Right lobe of liver (tissue), 6 donors: ENCODE measurements at places on chromosomes 12 and 14. TPM values are rescaled to one million over a fixed set of nuclear protein-coding genes. Genes with fewer than 3 reads are reported as not detected.

Gene SP1
- total RNA-seq: 22.5 TPM

Gene KRT80
- 0.22 TPM for total RNA-seq

Gene CCDC196
- total RNA-seq: 5.6 TPM

Gene TMEM121
- 3.2 TPM for total RNA-seq

Gene NOPCHAP1
- total RNA-seq: 6.1 TPM

Gene PLA2G1B
- total RNA-seq: not detected

Gene KCNC2
- 0.02 TPM for total RNA-seq

Gene MSRB3
- total RNA-seq: 5.6 TPM

Gene PPP1CC
- 47.9 TPM for total RNA-seq

Gene PPP1R36
- total RNA-seq: not detected

Gene CCDC197
- total RNA-seq: not detected

Gene MYBPC1
- total RNA-seq: 6.3 TPM

Gene ANKRD9
- total RNA-seq: 8.7 TPM

Gene NAV3
- total RNA-seq: 0.95 TPM

Gene TSHR
- not detected for total RNA-seq

Gene SLC10A1
- 61.5 TPM for total RNA-seq

Gene RIMBP2
- not detected for total RNA-seq

Gene HAL
- total RNA-seq: 168 TPM

Gene PDE3A
- total RNA-seq: 1.2 TPM

Gene L2HGDH
- total RNA-seq: 11.1 TPM

Gene GLTP
- total RNA-seq: 20.8 TPM

Gene SLC25A21
- total RNA-seq: 0.18 TPM

Gene SIRT4
- 4.1 TPM for total RNA-seq

Gene DHH
- 0.04 TPM for total RNA-seq

Gene METTL25
- 3.1 TPM for total RNA-seq

Gene RNASE8
- total RNA-seq: not detected

Gene METTL1
- total RNA-seq: 10.0 TPM
